ENCODE measurements at places on chromosomes 3 and 15. TPM values are rescaled to one million over a fixed set of nuclear protein-coding genes. Genes with fewer than 3 reads are reported as not detected.

DNA sequence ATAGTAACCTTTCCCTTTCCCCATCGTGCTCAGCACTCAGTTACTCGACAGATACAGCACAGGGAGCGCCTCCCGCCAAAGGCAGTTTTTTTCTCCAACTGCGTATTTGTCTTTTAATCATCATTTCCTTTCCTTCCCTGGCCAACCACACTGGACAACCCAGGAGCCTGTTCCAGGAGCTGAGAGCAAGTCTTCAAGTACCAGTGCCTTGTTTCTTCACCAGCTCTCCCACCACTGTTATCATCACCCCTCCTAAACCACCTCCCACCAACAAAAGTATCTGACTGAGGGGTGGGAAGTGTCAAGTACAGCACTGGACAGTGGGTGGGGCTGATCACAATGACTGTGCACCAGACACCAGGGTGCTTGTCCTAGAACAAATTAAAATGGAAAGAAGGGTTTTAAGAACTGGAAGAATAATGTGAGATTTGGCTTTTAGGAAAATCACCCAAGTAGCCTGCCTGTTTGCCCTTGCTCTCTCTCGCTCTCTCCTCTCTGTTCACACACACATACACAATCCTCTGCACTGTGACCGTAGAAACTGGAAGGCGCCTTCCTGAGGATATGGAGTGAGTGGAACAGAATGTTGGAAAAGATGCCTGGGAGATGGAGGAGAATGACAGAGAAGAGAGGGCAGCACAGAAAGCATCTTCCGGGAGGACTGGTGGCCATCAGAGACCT is 126.3 kb downstream of the TNIK start:
- H3K36me3 ChIP-seq, result no peaks in the 10 kb centered on the region
- H3K4me1 ChIP-seq, result peaks cover 28% of the 10 kb centered on the region
- H3K27me3 ChIP-seq, result no peaks in the 10 kb centered on the region
- peak overlapping the region; percentile 54 for H3K27ac ChIP-seq
- no peak for DNase-seq

- no peak overlapping the region for H3K4me3 ChIP-seq
- H3K4me1 ChIP-seq, result peaks cover 51% of the 10 kb centered on the region
- H3K36me3 ChIP-seq, result no peaks in the 10 kb centered on the region
- H3K27me3 ChIP-seq, result no peaks in the 10 kb centered on the region
Observed at GRCh38 chr15:62469874-62470688, 305.0 kb upstream of the C2CD4B start.

DNA sequence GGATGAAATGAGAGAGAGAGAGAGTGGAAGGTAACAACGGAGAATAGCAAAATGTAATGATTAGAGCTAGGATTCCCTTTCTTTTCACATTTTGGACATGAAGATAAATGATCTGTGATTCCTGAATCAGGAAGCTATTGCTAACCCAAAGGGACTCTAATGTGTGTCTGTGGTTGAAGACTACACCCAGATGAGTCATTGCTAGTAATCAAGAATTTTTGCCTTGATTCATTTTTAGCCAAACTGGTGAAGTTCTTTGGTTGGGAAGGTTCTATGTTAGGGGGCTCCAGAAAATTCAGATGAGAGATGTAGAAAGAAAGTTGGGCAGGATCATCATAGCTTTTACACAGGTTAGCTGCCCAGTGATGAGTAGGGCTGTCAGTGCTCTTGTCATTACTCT is 116.4 kb downstream of the DUT start:
- no peak overlapping the region for H3K27ac ChIP-seq
- no peaks in the 10 kb centered on the region for H3K27me3 ChIP-seq
- no peak overlapping the region for H3K4me3 ChIP-seq
- H3K36me3 ChIP-seq, result peaks cover 3% of the 10 kb centered on the region

DNA sequence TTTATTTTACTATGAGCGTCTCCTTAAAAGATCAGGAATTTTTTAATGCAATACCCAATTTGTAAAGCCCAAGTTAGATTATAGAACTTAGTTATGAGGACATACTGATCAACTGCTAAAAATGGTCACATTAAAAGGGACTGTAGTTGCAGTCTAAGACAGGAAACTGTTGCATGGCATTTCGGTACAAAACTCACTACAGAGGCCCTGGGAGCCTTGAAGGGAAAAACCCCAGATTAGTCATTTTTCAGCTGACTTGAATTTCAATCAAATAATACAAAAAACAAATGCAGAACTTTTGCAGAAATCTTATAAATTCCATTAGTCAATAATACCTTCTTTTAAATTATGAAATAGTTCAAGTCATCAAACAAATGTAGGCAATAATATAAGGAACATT is 6.9 kb upstream of the PTX3 start:
- H3K4me3 ChIP-seq, result no peak overlapping the region
- H3K36me3 ChIP-seq, result no peaks in the 10 kb centered on the region
- no peaks in the 10 kb centered on the region for H3K4me1 ChIP-seq
- no peak for DNase-seq
- no peak overlapping the region for H3K27ac ChIP-seq

DNA sequence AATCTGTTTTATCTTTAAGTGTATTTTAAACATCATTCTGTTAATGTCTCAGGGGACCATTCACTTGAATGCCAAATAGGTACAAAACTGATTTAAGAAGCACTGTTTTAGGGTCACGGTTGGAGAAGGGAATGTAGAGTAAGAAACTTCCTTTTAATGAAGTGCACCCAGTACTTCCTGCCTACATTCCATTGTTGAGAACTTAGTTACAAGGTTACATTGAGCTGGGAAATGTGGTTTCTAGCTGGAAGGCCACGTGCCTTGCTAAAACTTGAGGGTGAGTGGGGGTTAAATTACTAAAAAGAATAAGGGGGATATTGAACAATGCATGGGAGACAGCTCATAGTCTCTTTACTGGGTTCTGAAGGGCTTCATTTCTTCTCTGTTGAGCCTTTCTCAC is 78.3 kb upstream of the TBC1D5 start:
- no peak for DNase-seq
- H3K27me3 ChIP-seq, result no peaks in the 10 kb centered on the region
- no peak overlapping the region for H3K27ac ChIP-seq
- no peaks in the 10 kb centered on the region for H3K4me1 ChIP-seq

DNA sequence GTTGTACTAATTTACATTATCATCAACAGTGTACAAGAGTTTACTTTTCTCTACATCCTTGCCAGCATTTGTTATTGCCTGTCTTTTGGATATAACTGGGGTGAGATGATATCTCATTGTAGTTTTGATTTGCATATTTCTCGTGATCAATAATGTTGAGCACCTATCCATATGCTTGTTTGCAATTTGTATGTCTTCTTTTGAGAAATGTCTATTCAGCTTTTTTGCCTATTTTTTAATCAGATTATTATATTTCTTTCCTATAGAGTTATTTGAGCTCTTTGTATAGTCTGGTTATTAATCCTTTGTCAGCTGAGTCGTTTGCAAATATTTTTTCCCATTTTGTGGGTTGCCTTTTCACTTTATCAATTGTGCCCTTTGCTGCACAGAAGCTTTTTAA is 540.8 kb upstream of the SGO1 start:
- H3K27ac ChIP-seq, result no peak overlapping the region
- no peak for DNase-seq
- no peaks in the 10 kb centered on the region for H3K36me3 ChIP-seq
- H3K27me3 ChIP-seq, result no peaks in the 10 kb centered on the region
- H3K4me3 ChIP-seq, result no peak overlapping the region

DNA sequence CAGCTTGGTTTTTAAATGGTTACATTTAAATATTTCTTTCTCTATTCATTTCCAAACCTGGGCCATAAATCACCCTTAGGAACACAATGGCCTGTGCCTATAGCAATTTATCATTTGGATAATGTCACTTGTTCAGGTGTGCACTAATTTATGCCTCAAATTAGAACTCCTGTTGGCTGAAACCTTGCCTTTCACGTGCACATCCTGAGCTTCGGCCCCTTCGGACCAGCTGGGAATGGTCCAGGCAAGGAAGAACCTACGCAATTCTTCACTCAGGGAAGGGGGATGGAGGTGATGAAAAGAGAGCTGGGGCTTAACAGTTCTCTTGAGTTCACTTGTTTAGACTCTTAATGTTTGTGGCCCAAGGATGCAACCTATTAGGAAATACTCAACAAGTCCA is 324.1 kb upstream of the ICE2 start:
- no peak overlapping the region for H3K4me3 ChIP-seq
- H3K27me3 ChIP-seq, result no peaks in the 10 kb centered on the region
- no peaks in the 10 kb centered on the region for H3K36me3 ChIP-seq
- peaks cover 33% of the 10 kb centered on the region for H3K4me1 ChIP-seq
- no peak overlapping the region for H3K27ac ChIP-seq

DNA sequence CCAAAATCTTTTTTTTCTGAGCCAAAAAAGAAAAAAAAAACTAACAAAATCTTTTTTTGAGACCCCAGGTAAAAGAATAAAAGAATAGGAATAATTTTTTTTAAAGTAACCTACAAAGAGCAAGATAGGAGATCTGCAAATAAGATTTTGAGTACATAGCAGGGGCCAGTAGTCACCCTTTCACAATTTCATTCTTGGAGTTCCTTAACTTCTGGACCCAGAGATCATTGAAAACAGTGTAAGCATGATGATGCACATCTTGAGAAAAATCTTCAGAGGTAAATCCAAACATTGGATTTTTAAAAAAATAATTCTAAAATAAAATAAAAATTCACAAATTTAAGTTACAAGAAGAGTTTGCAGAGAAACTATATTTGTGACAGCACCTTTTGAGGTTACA is 18.8 kb downstream of the TFRC start:
- H3K36me3 ChIP-seq, result peaks cover 100% of the 10 kb centered on the region
- H3K4me1 ChIP-seq, result no peaks in the 10 kb centered on the region
- no peak for DNase-seq
- no peak overlapping the region for H3K27ac ChIP-seq
- no peak overlapping the region for H3K4me3 ChIP-seq
- no peaks in the 10 kb centered on the region for H3K27me3 ChIP-seq

Gene EXD1
- total RNA-seq, result not detected

- DNase-seq, result no peak
- peaks cover 24% of the 10 kb centered on the region for H3K36me3 ChIP-seq
- H3K27me3 ChIP-seq, result no peaks in the 10 kb centered on the region
- no peaks in the 10 kb centered on the region for H3K4me1 ChIP-seq
Observed at GRCh38 chr3:132563420-132564069, 33.5 kb upstream of the ACKR4 start.

Gene CD200
- total RNA-seq, result 13.0 TPM

GRCh38 chr15:69673291-69673881 is 220.8 kb downstream of the RPLP1 start:
- no peaks in the 10 kb centered on the region for H3K4me1 ChIP-seq
- no peaks in the 10 kb centered on the region for H3K36me3 ChIP-seq
- no peak for DNase-seq
- peaks cover 4% of the 10 kb centered on the region for H3K27me3 ChIP-seq

DNA sequence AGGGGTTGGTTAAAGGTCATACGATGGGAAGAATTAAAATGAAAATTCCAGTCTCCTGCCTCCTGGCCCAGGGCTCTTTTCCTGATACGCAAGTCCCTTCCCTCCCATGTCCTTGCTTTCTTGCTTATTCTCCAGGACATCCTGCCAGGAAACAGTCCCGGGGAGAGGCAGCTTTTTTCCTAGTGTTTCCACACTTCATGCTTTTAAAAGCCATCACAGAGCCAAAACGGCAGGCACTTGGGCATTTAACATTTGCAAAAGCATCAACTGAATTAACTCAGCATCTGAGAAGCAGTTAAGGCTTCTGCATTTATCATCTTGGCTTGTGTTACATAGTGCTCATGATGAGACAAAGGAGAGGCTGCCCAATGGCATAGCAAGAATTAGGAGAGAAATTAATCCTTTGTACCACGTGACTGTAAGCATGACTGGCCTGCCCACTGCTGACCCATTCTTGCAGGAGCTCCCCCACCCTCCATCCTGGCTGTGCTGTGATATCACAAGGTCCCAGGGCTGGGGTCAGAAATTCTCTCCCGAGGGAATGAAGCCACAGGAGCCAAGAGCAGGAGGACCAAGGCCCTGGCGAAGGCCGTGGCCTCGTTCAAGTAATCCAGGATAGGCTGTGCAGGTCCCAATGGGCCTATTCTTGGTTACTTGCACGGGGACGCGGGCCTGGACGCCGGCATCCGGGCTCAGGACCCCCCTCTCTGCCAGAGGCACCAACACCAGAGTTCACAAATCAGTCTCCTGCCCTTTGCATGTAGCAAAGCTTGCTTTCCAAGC is 21.6 kb upstream of the VILL start:
- H3K4me1 ChIP-seq, result peaks cover 4% of the 10 kb centered on the region
- no peak overlapping the region for H3K27ac ChIP-seq
- H3K27me3 ChIP-seq, result no peaks in the 10 kb centered on the region
- peaks cover 6% of the 10 kb centered on the region for H3K36me3 ChIP-seq

GRCh38 chr3:112134335-112135124 is 1.5 kb upstream of the GCSAM start:
- no peak overlapping the region for H3K27ac ChIP-seq
- no peak overlapping the region for H3K4me3 ChIP-seq
- no peaks in the 10 kb centered on the region for H3K36me3 ChIP-seq
- no peaks in the 10 kb centered on the region for H3K27me3 ChIP-seq
- no peak for DNase-seq
- H3K4me1 ChIP-seq, result no peaks in the 10 kb centered on the region

GRCh38 chr15:85407421-85408269 is 27.2 kb downstream of the AKAP13 start:
- H3K4me1 ChIP-seq, result peaks cover 62% of the 10 kb centered on the region
- DNase-seq, result no peak
- H3K27me3 ChIP-seq, result no peaks in the 10 kb centered on the region
- H3K4me3 ChIP-seq, result no peak overlapping the region

- H3K27ac ChIP-seq, result peak overlapping the region; percentile 100
- no peaks in the 10 kb centered on the region for H3K36me3 ChIP-seq
- peak overlapping the region; percentile 62 for H3K4me3 ChIP-seq
- H3K4me1 ChIP-seq, result no peaks in the 10 kb centered on the region
- DNase-seq, result no peak
Observed at GRCh38 chr3:50341537-50341936, 901 bp upstream of the RASSF1 start.

DNA sequence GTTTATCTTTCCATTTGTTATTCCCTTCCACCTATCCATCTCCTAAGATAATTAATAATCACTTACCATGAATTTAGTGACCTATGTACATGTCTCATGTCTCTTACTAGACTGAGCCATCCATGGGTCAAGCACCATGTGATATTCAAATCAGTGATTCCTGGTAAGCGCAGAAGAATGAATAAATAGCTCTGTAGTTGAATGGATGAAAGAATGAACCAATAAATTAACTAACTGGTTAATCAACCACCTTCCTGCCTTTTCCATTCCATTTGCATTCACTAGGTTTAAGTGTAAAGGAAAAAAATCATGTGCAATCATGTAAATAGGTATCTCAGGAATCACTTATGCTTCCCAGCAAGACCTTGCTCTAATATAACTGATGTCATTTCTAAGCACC is 779.5 kb downstream of the NTRK3 start:
- DNase-seq, result no peak
- H3K27ac ChIP-seq, result no peak overlapping the region
- H3K36me3 ChIP-seq, result no peaks in the 10 kb centered on the region
- no peaks in the 10 kb centered on the region for H3K27me3 ChIP-seq
- no peak overlapping the region for H3K4me3 ChIP-seq
- H3K4me1 ChIP-seq, result no peaks in the 10 kb centered on the region

DNA sequence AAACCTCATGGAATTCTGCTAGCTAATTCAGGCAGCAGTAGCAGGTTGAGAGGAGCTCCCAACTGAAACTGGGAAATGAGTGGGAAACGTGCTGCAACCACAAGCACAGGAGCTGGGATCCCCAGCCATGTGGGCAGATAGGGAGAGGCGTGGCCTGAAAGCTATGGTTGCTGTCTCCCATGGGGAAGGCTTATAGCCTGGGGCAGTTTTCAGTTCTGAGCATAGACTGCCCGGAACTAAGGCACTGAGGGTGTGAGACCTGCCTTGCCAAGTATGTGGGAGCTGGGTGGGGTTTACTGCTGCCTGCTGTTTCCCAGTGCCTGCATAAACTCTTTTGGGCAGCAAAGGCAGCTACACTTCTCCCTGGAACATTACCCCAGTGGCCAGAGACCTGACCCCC is 229.5 kb downstream of the TUSC7 start:
- H3K36me3 ChIP-seq, result no peaks in the 10 kb centered on the region
- H3K27me3 ChIP-seq, result no peaks in the 10 kb centered on the region
- DNase-seq, result no peak
- H3K27ac ChIP-seq, result no peak overlapping the region
- H3K4me3 ChIP-seq, result no peak overlapping the region
